ENCODE measurements at places on chromosomes 2 and 18. TPM values are rescaled to one million over a fixed set of nuclear protein-coding genes. Genes with fewer than 3 reads are reported as not detected.

TNS1 gene
- total RNA-seq = 0.50 TPM

PJVK gene
- total RNA-seq = 1.6 TPM

RGPD3 gene
- total RNA-seq = 0.08 TPM

TBR1 gene
- not detected for total RNA-seq

LRATD1 gene
- 0.08 TPM for total RNA-seq

ZEB2 gene
- total RNA-seq = 30.3 TPM

SPDYA gene
- 0.49 TPM for total RNA-seq

IL1B gene
- total RNA-seq = 11.6 TPM

LIMS3 gene
- not detected for total RNA-seq

SFTPB gene
- total RNA-seq = not detected

DES gene
- not detected for total RNA-seq

RBM43 gene
- 2.7 TPM for total RNA-seq

NEURL3 gene
- total RNA-seq = 0.19 TPM

FLACC1 gene
- 1.1 TPM for total RNA-seq

GRP gene
- not detected for total RNA-seq

GIGYF2 gene
- total RNA-seq = 42.7 TPM

NGEF gene
- total RNA-seq = 4.6 TPM

UGT1A7 gene
- total RNA-seq = not detected

RGPD8 gene
- total RNA-seq = 6.9 TPM

ERFE gene
- 14.8 TPM for total RNA-seq

GPAT2 gene
- not detected for total RNA-seq

TOGARAM2 gene
- total RNA-seq = not detected

SDC1 gene
- 31.4 TPM for total RNA-seq

WDR12 gene
- total RNA-seq = 75.9 TPM

MC2R gene
- not detected for total RNA-seq

TCF23 gene
- not detected for total RNA-seq

TEX261 gene
- total RNA-seq = 26.9 TPM

CRACDL gene
- total RNA-seq = 0.37 TPM

UGT1A5 gene
- not detected for total RNA-seq

FAM110C gene
- 0.30 TPM for total RNA-seq

RIOK3 gene
- total RNA-seq = 41.2 TPM

CTAGE1 gene
- total RNA-seq = not detected

CCDC141 gene
- under 0.01 TPM for total RNA-seq

AGFG1 gene
- total RNA-seq = 17.7 TPM

DPP10 gene
- not detected for total RNA-seq

ABCB11 gene
- not detected for total RNA-seq

CYP27C1 gene
- total RNA-seq = 1.2 TPM

SERPINB2 gene
- total RNA-seq = 0.34 TPM

ALK gene
- 0.34 TPM for total RNA-seq

IL37 gene
- total RNA-seq = 1.0 TPM
